ENCODE measurements at places on chromosomes 6 and 20. TPM values are rescaled to one million over a fixed set of nuclear protein-coding genes. Genes with fewer than 3 reads are reported as not detected.

DNA sequence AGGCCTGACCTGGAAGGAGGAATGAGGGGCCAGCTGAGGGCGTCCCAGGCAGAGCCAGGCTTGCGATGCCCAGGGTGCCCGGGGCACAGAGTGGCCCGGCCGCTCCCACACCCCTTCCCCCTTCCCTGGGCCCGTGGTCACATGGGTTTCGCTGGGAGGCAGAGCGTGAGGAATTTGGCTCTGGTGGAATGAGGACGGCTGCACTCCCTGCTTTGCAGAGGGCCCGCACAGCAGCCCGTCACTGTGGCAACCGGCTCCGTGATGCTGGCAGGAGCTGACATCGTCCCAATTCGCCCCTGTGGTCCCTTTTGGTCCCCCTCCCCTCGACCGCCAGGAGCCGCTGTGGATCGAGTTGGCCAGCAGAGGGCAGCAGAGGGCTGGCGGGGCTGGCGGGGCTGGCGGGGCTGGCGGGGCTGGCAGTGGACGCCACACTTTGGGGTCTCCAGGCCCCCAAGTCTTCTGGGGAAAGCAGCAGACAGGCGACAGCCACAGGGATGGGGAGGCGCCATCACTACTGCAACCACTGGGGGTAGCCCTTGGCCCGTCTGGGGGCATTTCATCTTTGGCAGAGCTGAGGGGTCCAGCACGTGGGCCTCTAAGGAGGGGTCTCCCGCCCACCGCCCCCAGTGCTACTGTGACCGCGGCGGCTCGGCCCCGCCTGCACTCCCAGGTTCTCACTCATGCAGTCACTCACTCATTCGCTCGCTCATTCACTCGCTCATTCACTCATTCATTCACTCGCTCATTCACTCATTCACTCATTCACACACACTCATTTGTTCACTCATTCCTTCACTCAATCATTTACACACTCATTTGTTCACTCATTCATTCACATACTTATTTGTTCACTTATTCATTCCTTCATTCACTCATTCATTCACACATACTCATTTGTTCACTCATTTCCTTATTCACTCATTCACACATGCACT, 49.7 kb upstream of the BHLHE23 start:
- DNase-seq, result no peak

DNA sequence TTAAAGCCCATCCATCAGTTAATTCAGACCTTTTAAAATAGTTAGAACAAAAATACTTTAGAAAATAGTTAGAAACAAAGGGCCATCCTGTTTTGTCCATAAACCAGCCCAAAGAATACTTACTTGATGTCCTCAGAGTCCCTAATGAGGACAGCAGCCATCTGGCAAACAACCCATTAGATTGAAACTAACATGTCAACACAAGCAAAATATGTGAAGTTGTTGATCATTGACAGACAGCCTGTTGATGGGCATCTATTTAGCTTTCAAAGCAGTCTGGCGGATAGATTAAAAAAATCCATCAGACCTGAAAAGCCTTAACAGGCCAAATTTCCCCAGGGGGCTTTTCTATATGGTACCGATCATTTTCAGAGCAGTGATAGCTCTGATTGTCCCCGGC, 154.2 kb upstream of the TSHZ2 start:
- DNase-seq, result no peak

GRCh38 chr6:64280569-64280968, 645.0 kb downstream of the PHF3 start:
- peak; percentile 21 for DNase-seq

- no peak for DNase-seq
Observed at GRCh38 chr20:16408981-16409380, 164.3 kb downstream of the KIF16B start.

DNA sequence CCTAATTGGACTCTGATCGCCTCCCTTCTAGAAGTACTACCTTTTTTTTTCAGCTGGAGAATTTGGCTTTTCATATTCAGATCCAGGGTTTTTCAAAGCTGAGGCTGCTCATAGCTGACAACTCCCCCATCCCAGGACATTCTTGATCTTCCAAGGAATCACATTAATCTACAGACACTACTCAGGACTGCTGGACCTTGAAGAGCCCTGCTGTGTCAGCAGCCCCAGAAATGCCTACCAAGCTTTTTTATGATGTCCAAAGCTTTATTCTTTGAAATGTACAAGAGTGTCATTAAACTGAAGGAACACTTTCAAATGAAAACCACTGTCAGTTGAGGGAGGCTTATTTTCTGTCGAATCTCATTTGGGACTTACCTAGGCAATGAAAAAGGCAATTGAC, 704.1 kb downstream of the PTPRT start:
- DNase-seq, result no peak

- no peak for DNase-seq
Observed at GRCh38 chr6:89385156-89385667, 26.9 kb downstream of the RRAGD start.

DNA sequence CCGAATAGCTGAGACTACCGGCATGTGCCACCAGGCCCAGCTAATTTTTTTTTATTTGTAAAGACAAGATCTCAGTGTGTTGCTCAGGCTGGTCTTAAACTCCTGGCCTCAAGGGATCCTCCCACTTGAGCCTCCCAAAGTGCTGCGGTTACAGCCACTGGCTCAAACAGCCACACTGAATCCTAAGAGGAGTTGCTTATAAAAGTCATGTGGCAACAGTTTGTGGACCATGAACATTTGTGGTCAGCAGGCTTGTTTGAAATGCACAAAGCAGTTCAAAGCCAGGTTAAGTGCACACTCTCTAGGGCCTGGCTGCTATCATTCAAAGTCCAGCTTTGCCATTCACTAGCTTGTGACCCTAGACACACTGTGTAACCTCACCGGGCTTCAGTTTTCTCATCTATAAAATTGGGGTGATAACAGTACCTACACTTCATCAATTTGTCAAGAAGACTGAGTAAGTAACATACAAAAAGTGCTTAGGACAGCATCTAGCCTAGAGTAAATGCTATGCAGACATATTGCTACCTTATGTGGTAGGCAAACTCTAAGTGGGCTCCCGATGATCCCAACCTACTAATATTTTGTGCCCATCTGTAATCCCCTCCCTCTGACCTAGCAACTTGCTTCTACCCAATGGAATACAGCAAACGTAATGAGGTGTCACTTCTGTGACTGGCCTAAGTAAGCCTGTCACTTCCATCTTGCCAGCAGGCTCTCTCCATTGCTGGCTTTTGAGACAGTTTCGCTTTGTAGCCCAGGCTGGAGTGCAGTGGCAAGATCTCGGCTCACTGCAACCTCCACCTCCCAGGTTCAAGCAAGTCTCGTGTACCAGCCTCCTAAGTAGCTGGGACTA, 122.9 kb downstream of the ZMYND8 start:
- no peak for DNase-seq

DNA sequence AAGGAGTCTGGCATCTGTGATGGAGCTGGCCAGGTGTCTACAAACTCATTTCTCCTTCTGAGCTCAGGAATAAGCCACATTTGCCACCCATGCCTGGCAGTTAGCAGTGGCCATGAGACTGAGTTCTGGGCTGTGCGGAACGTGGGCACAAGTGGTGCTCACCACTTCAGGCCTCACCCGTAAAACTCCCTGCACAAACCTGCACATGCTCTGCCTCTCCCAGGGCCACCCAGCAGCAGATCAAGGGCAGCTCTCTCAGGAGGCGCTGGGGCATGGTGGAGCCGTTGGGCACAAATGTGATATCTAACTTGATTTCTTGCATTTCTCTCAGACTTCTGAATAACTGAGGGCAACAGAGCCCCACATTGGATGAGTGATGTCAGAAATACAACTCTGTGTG, 269.5 kb downstream of the HIVEP2 start:
- DNase-seq, result no peak

DNA sequence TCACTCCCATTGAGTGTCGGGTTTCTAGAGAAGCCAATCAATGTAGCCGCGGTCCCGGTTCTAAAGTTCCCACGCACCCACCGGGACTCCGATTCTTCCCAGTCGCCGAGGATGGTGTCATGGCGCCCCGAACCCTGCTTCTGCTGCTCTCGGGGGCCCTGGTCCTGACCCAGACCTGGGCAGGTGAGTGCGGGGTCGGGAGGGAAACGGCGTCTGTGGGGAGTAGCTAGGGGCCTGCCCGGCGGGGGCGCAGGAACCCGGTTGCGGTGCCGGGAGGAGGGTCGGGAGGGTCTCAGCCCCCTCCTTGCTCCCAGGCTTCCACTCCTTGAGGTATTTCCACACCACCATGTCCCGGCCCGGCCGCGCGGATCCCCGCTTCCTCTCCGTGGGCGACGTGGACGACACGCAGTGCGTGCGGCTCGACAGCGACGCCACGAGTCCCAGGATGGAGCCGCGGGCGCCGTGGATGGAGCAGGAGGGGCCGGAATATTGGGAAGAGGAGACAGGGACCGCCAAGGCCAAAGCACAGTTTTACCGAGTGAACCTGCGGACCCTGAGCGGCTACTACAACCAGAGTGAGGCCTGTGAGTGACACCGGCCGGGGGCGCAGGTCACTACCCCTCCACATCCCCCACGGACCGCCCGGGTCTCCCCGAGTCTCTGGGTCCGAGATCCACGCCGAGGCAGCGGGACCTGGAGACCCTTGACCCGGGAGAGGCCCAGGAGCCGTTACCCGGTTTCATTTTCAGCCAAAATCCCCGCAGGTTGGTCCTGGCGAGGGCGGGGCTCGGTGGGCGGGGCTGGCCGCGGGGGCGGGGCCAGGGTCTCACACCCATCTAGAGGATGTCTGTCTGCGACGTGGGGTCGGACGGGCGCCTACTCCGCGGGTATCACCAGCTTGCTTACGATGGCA, 35.2 kb upstream of the HLA-G start:
- peak; percentile 29 for DNase-seq

DNA sequence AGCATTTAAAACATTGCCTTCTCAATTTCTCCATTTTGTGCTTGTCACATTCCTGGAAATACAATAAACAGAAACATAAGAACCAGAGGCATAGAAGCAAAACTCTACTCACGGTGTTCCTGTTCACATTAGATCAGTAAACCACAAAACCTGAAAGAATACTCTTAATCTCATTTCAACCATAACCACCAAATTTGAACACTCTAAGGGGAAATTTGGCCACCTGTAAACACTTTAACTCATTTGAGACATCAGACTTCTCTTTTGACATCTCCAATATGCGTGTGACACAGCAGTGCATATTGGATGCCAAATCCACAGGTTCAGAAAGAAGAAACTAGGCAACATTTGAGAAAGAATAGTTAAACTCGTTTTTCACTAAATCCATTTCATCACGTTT, 153.8 kb upstream of the IRAK1BP1 start:
- no peak for DNase-seq

- DNase-seq, result no peak
Observed at GRCh38 chr6:80214436-80215022, 108.1 kb downstream of the BCKDHB start.

DNA sequence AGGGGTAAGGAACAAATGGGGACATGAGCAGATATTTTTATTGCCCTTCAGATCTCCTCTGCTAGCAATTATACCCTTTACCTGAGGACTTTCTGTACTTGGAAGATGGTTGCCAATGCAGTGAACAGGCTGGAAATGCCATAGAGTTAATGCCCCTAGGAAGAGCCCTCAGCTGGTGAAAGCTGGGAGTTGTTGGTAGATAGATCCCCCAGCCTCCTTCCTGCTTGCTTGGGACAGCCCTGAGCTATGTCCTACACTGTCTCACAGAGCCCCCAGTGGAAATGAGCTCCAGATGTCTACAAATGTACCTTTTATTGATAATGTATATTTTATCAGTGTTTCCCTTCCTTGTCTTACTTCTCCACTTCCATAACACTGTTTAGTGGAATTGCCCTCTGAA, 87.6 kb upstream of the PAK5 start:
- DNase-seq, result no peak

- no peak for DNase-seq
Observed at GRCh38 chr6:169365567-169366257, 112.1 kb upstream of the THBS2 start.

DNA sequence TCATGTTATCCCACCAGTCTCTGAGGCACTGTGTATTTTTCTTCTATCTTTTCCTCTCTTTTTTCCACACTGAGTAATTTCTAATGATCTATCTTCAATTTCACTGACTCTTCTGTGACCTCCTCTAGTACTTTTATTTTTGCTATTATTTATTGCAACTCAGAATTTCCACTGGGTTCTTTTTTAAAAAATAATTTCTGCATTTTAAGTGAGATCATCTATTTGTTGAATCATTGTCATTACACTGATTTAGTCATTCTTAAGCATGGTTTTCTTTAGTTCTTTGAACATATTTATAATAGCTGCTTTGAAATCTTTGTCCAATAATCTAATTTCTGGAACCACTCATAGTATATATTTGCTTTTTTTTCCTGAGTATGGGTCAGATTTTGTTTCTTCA, 96.7 kb upstream of the SLC22A16 start:
- no peak for DNase-seq

DNA sequence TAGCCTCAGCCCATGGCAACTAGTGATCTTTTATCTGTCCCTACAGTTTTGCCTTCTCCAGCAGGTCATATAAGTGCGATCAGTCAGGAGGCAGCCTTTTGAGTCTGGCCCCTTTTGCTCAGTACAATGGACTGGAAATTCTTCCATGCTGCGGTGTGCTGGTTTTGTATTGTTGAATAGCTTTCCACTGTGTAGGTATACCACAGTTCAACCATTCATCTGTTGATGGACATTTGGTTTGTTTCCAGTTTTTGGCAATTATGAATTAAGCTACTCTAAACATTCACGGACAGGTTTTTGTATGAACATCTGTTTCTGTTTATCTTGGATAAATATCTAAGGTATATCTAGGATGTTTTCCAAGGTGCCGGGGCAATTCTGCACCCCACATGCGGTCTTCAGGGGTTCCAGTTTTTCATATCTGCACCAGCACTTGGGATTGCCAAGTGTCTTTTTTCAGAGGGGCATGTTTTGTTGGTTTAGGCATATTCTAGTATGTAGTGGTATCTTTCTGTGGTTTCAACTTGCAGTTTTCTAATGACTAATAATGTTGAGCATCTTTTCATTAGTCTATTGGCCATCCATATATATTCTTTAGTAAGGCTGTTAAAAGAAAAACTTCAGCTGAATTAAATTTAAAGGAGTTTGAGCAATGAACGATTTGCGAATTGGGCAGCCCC, 141.0 kb downstream of the TFAP2C start:
- no peak for DNase-seq

GRCh38 chr6:163311830-163312229, 102.7 kb upstream of the QKI start:
- DNase-seq, result no peak

POU5F1 gene
- total RNA-seq, result not detected

RBPJL gene
- not detected for total RNA-seq

JARID2 gene
- 9.0 TPM for total RNA-seq

PCK1 gene
- 32.0 TPM for total RNA-seq

CST7 gene
- not detected for total RNA-seq

C6orf58 gene
- not detected for total RNA-seq

ERGIC3 gene
- total RNA-seq, result 136 TPM

EBF4 gene
- 17.5 TPM for total RNA-seq

C20orf144 gene
- not detected for total RNA-seq

C20orf141 gene
- not detected for total RNA-seq

TP53INP2 gene
- total RNA-seq, result 11.9 TPM

Data from tibial nerve (tissue), 4 donors.